Brain (organoid and tissue), 16 donors: ENCODE measurements at places on chromosomes 7 and 10.

DNA sequence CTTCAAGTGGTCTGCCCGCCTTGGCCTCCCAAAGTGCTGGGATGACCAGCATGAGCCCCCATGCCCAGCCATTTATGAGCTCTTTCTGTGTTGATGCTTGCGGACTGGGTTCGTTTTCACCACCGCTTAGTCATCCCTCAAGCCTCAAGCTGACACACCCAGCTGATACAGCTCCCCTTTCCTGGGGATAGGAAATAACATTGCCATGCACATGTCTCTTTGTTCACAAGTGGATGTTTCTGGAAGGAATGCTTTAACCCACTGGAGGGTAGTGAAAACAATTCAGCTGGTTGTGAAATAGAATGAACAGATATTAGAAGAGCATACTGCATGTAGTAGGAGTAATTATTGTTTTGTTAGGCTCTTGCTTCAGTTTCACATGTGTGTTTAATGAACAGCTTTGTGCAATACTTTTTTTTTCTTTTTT is 8.5 kb upstream of the METTL27 start:
- no peak for DNase-seq

- DNase-seq: no peak
These were observed 29.0 kb upstream of the SUN1 start for GRCh38 chr7:803243-803635.

- no peak for DNase-seq
These were observed 4.1 kb upstream of the RELN start for GRCh38 chr7:103993551-103993950.

GRCh38 chr7:20417260-20417659 is 86.6 kb downstream of the ITGB8 start:
- no peak for DNase-seq

- DNase-seq: no peak
These were observed 261.4 kb downstream of the BAMBI start for GRCh38 chr10:28938745-28939144.

DNA sequence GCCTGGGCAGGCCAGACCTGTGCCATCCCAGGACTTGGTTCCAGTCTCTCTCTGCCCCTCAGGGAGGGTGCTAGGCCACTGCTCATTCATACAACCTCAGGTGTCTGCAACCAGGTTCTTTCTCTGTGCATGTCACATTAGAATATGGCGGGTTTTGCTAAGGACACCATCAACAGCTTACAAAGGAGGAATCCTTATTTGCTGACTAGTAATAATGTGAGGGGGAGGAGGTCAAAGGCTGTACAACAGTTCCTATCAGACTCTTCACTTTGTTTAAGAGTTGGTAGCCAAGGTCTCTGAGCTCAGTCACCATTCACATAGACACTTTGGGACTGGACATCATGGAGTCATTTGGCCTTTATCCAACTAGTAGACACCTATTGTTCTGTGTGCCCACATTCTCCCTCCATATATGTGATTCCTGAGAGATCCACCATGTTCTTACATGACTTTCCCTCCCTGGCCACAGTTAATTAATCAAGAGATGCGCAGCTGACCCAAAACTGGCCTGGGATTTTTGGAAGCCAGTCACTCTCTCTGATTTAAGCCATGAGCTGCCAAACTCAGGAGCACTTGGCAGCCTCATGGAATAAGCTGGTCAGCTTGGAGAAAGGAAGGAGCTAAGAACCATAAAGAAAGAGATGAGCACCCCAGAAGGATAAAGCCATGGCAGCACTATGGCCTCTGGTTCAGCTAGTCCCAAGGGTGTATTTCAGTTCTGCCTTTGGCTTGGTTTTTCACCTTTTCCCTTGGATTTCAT is 51.2 kb downstream of the DPCD start:
- DNase-seq: no peak
